ENCODE measurements at places on chromosomes 5 and 9.

DNA sequence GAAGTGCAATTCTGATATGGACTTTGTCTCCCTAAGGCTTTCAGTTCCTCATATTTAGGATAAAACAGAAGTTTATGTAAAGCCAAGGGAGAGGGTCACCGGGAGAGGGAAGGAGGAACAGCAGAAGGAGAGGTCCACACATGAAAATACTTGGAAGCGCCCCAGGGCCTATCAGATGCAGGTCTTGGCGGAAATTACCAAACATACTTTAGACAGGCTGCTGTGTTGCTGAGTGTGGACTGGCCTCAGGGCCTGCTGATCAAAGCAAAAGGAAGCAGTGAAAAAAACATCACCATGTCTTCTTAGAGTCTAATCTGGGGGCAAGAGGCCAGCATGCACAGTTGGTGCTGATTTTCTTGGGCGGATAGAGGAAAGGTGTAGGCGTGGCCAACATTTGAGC is 14.1 kb upstream of the NTRK2 start:
- DNase-seq = no peak

DNA sequence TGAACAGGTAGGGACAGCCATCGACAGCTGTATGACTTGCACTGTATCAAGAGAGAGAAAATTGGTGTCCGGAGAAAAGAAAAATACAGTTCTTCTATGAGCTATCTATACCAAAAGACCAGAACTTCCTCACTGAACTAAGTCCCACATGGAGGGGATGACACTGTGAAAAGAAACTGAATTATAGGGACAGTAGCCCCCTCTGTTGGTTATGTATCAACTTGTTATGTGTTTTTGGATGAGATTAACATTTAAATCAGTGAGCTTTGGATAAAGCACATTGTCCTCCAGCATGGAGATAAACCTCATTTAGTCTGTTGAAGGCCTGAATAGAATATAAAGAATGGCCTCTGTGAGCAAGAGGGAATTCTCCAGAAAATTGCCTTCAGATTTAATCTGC is 176.6 kb upstream of the SH3GL2 start:
- DNase-seq = no peak

GRCh38 chr5:144484124-144484897 is 313.6 kb downstream of the KCTD16 start:
- DNase-seq = no peak

DNA sequence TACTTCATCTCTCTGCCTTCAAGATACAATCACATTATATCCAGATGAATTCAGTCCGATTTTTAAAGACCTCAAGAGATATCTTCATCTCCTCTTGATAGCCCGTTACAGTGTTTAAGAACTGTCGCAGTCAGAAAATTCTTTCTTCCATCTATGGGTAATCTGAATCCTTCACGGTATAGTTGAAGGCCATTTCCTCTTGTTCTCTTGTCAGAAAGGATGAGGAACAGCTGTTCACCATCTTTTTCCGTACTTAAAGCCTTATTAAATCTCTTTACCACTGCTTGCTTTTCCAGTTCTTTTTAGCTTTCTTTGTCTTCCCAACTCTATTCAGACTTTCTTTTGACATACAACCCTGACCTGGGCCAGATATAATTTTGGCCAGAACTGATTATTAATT is 121.8 kb downstream of the XRCC4 start:
- DNase-seq = no peak

DNA sequence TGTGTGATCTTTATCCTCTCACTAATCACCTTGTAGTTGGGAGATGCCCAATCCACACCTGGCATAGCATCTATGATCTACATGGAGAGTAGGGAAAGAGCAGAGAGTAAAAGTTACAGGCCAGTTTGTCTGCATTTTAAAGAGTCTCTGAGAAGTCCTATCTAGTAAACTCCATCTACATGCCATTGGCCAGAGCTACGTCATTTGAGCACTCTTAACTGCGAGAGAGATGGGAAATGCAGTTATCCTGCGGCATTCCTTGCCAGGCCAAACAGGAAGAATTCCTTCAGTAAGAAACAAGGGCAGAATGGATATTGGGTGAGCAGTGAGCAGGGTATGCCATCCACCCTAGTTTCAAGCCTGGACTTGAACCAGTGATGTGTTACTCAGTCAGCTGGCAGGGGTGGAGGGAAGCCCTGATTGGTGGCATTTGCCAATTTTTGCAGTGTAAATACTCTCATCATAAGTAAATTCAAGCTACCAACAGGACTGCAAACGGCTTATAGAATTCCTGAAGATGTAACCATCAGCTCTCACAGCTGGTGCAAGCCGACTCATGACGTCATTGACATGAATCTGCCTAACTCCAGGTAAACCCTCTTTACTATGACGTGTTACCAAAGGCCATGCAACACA is 156.8 kb upstream of the MSX2 start:
- DNase-seq = no peak

- no peak for DNase-seq
Observed at GRCh38 chr9:75128535-75128934, 40.2 kb downstream of the OSTF1 start.
